Neural crest cell (in vitro differentiated cells): ENCODE measurements at places on chromosomes 3 and 15.

DNA sequence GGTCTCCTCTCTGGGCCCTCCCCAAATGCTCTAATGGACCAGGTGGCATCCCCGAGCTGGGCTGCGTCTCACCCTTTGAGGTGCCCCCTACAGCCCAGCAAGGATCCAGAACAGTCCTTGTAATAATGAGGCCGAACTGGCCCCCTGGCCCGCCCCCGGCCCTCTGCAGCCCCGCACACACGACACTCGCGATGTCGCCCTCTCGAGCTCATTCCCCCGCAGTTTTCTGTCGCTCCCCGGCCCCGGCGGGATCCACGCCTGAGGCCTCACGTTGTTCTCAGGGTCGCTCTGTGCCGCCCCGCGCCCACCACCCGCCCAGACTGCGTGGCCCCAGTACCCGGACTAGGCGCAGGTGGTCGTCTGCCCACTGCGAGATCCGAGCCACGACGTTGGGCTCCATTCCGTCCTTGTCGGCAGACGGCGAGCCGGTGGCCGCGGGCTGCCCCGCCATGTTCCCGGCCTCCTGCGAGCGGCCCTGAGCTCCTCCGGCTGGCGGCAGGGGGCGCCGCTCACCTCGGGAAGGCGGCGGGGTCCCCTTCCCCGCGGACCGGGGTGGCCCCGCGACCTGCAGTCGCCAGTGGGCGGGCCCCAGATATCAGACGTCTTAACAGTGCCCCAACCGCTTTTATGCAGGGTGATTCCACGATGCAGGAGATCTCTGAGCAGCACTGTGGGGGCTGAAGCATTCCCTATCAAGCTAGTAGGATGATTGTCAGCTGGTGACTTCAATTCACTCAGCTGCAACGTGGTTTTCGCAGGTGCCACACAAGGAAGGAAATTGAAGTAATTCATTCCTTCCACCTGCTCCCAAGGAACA is at the start of gene C3orf33:
C3orf33 (minus strand) TSS at position 477 of the 817 bp plus-strand sequence; CDS start at position 451, 26 bp downstream.
- DNase-seq = peak; percentile 66

- DNase-seq = no peak
Observed at GRCh38 chr3:108234387-108234957, 12.2 kb upstream of the IFT57 start.

DNA sequence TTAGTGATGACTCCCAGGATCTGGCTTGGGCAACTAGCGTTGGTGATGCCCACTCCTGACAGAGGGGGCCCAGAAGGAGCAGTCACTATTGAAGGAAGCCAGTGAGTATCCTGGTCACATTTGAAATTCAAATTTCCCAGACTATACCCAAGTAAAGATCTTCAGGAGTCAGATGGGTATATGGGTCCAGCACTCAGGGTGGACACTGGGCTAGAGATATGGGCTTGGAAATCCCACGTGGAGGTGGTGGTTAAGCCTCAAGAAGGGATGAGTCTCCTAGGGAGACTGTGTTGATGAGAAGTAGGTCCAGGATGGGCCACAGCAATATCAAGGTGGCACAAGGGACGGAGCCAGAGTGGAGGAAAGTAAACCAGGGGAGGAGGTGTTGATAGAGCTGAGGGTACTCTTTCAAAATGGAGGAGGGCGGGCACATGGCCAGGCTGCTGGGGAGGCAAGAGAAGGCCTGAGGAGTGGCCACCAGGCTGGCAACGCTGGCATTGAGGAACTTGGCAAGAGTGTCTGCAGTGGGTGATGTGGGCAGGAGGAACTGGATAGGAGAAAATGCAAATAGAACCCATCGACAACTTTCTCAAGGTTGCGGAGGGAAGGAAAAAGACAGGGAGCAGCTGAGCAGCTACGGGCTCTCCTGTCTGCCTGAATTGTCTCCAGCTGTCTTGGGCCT is 3.7 kb upstream of the SLCO2A1 start:
- DNase-seq = no peak

GRCh38 chr15:42849836-42850235 is 70.7 kb downstream of the TTBK2 start:
- no peak for DNase-seq
